ENCODE measurements at places on chromosomes 5 and 9.

DNA sequence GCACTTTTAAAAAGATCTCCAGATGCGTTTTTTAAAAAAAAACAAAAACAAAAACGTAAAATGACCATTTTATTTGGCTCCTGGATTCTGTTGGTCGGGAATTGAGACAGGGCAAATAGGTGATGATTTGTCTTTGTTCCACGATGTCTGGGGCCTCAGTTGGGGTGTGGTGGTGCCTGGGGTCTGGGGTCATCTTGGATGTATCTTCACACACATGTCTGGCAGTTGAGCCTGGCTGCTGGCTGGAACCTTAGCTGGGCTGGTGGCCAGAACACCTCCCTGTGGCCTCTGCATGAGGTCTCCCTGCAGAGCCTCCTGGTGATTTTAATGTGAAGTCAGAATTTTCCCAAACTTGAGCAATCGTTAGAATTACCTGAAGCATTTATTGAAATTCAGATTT lies 42.5 kb upstream of the BASP1 start:
- no peak for DNase-seq

DNA sequence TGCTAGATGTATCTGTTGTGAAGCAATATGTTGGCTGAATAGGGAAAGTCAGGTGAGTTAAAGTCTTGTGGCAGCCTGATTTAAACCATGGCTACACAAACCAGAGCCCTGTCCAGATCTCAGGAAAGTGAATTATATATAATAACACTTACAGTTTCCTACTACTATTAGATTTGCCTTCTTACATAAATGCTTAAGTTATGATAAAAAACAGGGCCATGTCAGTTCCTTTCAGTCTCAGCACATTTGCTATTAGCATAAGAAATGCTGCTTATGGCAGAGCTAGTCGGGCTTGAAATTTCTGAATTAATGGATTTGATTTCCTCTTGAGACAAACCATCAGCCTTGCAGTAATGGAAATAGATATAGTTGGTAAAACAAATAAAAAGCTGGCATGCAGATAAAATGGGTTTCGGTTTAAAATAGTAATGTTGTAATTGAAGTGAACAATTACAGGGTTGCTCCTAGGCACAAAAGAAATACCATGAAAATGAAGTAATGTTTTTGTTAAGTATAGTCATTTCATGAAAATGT lies 664.2 kb upstream of the ZNF608 start:
- DNase-seq = no peak

- no peak for DNase-seq
Measured at GRCh38 chr9:99635032-99635431, 186.7 kb upstream of the NR4A3 start.

DNA sequence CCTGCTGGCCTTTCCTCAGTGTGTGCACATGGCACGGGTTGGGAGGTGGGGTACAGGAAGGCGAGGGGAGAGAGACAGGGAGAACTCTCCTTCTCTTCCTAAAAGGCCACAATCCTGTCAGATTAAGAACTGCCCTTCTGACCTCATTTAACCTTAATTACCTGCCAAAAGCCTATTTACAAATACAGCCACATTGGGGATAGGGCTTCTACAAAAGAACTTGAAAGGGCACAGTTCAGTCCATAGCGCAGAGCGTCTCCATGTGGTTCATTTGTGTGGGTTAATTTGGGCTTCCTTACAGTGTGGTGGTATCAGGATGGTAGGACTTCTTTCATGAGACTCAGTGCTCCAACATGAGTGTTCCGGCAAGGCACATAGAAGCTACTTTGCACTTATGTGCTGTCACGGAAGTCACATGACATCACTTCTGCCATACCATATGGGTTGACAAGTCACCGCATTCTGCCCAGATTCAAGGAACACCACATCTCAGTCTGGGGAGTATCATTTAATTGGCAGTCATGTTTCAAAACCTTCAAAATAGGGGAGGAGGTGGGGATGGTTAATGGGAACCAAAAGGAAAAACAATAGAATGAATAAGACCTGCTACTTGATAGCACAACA lies 46.8 kb downstream of the NLN start:
- DNase-seq = no peak

DNA sequence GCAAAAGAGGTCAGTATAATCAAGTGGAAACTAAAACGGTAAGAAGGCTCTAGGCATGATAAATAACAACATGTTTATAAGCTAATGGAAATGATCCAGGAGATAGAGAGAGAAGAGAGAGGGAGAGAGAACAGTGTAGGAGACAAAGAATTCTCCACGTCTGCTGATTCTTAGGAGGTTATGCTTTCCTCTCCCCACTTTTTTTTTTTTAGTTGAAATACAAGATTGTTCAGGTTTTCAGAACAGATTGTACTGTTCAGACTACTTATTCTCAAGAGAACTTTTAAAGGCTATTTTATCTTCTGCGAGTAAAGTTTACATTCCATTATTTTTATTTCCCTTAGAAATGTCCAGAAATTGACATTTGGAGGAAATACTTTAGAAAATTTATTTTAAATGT lies 4.0 kb downstream of the CCDC192 start:
- no peak for DNase-seq

- DNase-seq = peak; percentile 50
Measured at GRCh38 chr9:93612796-93613154, 36.4 kb downstream of the PHF2 start.

Data from activated CD8-positive, alpha-beta memory T cell treated with anti-CD3 and anti-CD28 coated beads, Interleukin-2, amount 50 U/mL, for 48 hours (primary cell).